HAP-1 (cell line): ENCODE measurements at places on chromosomes 1 and 21.

- no peak for DNase-seq
Observed at GRCh38 chr1:67013573-67013972, 40.4 kb downstream of the SLC35D1 start.

GRCh38 chr21:25081096-25081495 is 526.2 kb downstream of the MRPL39 start:
- DNase-seq, result no peak

- no peak for DNase-seq
Observed at GRCh38 chr1:202562444-202563060, 147.7 kb downstream of the SYT2 start.

DNA sequence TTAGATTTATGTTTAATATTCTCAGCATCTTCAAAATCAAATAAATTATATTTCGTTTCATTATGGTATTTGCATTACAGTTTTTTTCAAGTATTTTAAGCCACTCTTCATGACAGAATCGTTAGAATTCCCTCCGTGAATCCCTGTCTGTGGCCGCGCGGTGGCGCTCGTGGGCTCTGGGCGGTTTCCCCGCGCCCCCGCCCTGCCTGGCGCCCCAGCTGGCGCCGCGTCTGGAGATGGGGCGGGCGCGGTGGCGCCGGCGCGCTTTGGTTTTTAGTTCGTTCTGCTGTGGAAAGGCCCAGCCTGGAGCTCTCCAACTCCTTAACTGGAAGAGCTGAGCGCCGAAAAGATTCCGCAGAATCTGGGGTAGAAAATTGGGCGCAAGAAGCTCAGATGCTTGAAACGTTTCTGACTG is 25.7 kb downstream of the PRMT2 start:
- DNase-seq, result no peak

DNA sequence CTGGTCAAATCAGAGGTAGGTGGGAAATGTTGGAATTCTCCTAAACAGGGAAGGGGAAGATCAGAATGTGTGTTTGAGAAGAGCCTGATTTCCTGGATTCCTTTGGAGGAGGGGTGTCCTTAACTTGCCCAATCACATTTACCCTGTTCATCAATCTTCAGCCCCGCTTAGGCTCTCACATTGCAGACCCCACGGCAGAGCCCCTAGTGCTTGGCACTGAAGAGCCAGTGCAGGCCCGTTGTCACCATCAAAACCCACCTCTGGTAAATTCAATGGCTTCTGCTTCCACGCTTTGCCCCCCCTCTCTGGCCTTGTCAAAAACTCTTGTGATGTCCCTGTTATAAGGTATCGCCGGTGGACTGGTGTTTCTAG is 2.3 kb downstream of the AGPAT3 start:
- DNase-seq, result no peak

DNA sequence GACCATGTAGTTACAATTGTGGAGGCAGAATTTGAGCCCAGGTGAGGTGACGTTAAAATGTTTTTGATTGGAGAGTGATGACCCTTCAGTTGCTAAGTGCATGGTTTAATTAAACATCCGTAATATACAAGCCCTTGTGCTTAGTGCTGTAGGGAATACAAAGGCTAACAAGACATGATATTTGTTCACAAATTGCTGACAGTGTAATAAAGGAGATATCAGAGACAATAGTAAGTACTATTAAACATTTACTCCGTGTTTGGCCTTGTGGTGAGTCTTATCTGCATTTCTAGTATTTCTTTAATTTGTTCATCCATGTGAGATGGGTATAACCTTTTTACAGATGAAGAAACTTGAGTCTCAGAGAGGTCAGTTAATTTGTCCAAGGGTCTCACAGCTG is 37.9 kb downstream of the RLF start:
- no peak for DNase-seq

DNA sequence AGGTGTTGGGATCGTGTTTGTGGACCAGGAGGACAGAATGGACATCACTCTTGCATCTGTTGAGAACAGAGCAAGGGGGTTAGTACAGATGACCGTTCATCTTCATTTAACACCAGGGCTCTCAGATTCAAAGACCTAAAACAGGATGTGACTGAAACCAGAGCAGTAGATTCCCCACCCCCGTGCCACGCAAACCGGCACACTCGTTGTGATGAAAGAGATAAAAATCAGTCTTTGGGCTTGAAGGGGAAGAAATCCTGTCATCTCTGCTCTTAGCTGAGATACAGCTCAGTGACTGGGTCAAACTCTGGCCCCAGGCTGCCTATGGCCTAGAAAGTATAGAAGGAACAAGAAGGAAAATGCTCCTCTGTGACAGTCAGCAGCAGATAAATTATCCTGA is 146.2 kb upstream of the KRTAP19-8 start:
- no peak for DNase-seq
